ENCODE measurements at places on chromosomes 5 and 9. TPM values are rescaled to one million over a fixed set of nuclear protein-coding genes. Genes with fewer than 3 reads are reported as not detected.

PTPN3 gene
- 8.7 TPM for total RNA-seq

ZDHHC11B gene
- total RNA-seq, result 26.0 TPM

OR1N2 gene
- not detected for total RNA-seq

DNA sequence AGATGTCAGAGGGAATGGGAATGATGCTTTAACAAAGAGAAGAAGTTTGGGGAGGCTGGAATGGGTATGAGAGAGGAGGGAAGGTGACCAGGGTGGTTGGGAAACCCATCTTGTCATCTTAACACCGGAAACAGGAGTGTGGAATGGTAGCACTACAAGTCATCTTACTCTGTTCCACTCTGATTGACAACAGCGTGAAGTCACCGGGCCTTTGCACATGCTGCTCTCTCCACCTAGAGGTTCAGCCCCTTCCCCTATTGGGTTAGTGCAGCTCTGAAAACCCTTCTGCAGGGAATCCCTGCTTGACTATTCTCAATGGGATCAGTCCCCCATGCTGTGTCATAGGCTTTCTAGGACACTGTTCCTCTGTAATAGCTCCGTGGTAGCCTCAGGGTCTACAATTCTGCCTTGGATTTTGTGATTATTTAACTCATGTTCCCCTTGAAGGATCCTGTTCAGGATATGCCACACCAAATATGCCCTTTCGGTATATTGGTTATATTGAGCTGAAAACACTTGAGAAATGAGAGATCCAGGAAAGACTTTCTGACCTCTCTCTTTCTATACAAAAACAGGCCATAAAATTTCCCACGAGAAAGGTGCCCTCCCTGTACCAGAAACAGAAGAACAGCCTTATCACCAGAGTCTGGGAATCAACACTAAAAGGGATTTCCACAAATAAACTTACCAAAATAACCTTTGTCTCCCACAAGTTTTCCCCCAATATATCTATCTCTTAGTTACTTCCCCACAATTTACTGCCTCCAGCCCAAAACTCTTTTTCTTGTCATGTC is 86.3 kb downstream of the TLE1 start:
- DNase-seq, result no peak

ANXA2R gene
- 0.95 TPM for total RNA-seq

HRCT1 gene
- total RNA-seq, result 4.5 TPM

UHRF2 gene
- total RNA-seq, result 20.5 TPM

SURF2 gene
- total RNA-seq, result 13.3 TPM

DNA sequence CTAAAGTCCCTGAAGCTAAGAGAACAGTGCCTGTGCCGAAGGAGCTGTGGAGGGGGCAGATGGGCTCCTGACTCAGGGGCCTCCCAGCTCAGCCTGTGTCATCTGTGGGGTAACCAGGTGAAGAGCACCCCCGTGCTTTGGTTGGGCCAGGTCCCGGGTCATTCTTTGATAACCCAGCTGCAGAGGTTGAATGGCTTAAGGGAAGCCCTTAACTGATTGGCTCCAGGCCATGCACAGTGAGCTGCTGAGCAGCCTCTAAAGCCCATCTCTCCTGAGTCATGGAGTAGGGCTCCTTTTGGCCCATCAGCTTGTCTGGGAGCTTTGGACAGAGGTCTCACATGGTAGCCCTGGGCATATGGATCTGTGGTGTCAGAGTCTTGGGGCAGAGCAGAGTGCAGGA is 28.7 kb downstream of the COL27A1 start:
- DNase-seq, result no peak

DAP gene
- 67.1 TPM for total RNA-seq

Measured in right cardiac atrium (tissue), 5 donors.